Stimulated activated CD4-positive, alpha-beta T cell treated with anti-CD3 and anti-CD28 coated beads, Interleukin-4, amount 100 ng/mL, for 1 hour (primary cell): ENCODE measurements at places on chromosomes 7 and 10.

DNA sequence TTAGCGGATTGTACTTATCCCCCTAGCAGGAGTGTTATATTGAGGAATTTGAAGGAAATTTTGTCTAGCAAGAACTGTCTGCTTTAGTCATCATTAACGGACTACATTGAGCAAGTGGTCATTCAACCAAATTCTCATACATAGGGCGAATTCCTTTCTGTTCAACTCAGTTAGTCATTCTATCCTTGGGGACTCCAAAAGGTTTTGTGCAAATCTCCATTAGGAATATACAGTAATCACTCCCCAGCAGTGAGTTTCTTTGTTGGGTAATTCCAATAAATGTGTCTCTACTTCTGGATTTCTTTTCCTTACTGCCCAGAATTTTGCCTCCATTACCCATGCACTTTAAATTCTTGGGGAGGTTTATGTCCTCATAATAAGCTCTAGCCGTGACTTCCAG is 51.1 kb downstream of the EPDR1 start:
- DNase-seq, result no peak

GRCh38 chr7:38903057-38903456 is 5.9 kb downstream of the VPS41 start:
- no peak for DNase-seq

GRCh38 chr7:22268884-22269421 is 88.0 kb downstream of the RAPGEF5 start:
- no peak for DNase-seq

GRCh38 chr10:47354165-47354564 is 6.0 kb downstream of the RBP3 start:
- no peak for DNase-seq

DNA sequence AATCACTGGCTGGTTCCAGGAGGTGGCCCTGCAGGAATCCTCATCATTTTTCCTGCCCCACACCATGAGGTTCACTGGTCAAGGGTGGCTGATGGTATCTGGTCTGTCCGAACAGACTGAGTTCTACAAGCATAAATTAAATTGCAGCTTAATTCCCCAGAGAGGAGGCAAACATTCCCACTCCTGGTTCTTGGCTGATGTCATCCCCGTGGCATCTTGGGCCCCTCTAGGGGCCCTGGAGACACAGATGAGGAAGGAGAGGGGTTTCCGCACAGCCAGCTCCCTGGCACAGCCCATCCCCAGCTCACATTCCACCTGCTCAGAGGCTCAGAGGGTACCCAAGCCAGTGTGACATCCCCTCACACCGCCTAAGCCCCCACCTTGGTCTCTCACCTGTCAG is 5.3 kb upstream of the KLRG2 start:
- no peak for DNase-seq

DNA sequence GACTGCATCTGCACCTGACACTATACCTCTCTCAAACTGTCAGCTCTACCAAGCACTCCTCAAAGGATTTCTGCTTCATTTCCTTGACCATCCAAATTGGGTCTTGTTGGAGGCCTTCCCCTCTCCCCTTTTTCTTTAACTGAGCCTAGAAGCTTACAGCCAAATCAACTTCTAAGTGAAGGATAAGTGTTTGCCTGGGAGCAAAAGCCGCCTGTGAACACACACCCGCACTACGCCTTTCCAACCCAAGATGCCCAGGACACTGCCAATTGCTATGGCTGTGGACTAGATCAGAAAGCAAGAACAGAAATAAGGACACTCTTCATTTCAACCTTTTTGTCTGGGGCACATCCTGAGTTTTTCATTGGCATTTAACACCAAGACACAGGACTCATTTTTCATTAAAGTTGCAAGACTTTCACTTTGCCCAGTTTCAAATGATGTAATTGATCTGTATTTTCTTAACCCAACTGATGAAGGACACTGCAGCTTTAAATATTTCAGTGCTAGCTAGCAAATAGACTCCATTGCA is 52.8 kb downstream of the CPEB3 start:
- no peak for DNase-seq

GRCh38 chr10:101564490-101564991 is 23.5 kb downstream of the POLL start:
- no peak for DNase-seq

- DNase-seq, result no peak
Observed at GRCh38 chr7:134351424-134351823, 34.7 kb upstream of the SLC35B4 start.

DNA sequence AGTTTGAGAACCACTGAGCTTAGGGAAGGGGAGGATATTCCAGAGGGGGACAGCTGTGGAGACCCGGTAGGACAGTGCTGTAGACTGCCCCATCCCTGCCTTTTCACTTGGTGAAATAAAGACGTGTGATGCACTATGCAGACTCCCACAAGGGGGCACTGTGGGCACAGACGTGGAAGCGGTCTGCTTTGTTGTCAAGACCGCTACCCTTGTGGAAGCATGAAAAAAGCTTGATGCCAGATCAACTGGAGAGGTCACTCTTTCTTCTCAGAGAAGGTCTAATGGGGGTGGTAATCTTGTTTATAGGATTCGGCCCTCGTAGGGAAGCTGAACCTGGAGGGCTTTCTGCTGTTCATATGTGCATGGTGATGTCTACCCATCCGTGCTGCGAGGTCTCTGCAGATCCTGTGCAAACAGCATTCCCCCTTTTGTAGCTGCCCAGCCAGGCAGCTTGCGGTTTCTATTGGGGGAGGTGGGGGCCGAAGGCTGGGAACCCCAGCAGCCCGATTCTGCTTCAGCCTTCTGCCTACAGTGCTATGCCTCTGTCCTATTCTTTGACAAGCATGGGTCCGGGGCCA is 13.7 kb downstream of the RPS24 start:
- DNase-seq, result peak; percentile 86

DNA sequence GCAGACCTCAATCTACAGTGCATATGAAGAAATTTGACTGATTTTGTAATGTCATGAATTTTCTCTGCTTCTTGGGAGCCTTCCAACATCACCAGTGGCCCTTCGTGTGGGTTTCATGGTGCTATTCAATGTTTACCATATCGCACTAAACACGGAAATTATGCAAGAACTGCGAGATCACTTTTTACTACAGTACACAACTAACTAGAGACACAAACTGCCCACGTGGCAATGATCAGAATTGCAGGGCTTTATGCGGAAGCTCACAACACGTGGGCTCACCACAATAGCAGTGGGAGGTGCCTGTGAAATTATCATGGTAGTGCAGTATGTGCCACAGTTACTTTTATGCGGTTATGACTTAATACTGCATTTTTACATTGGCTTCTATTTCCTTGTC is 449.7 kb upstream of the KLF6 start:
- DNase-seq, result peak; percentile 8

DNA sequence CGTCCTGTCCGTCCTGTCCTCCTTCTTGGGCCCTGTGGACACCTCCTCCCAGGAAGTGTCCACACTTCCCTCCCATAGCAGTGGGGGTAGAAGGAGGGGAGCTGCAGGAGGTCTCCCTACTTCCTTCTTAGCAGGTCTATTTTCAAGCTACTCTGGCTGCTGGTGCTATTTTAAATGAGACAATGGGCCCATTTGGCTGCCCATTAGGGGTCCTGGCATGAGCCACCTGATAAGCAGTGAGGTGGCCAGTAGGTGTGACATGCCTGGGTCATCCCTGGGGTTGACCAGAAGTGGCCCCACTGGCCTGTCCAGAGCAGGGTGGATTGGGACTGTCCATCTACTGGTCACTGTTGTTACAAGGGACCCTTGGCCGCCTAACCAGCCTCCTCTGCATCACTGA is 75.2 kb downstream of the COL13A1 start:
- DNase-seq, result no peak

GRCh38 chr7:75888464-75889222 is 9.8 kb downstream of the RHBDD2 start:
- no peak for DNase-seq

DNA sequence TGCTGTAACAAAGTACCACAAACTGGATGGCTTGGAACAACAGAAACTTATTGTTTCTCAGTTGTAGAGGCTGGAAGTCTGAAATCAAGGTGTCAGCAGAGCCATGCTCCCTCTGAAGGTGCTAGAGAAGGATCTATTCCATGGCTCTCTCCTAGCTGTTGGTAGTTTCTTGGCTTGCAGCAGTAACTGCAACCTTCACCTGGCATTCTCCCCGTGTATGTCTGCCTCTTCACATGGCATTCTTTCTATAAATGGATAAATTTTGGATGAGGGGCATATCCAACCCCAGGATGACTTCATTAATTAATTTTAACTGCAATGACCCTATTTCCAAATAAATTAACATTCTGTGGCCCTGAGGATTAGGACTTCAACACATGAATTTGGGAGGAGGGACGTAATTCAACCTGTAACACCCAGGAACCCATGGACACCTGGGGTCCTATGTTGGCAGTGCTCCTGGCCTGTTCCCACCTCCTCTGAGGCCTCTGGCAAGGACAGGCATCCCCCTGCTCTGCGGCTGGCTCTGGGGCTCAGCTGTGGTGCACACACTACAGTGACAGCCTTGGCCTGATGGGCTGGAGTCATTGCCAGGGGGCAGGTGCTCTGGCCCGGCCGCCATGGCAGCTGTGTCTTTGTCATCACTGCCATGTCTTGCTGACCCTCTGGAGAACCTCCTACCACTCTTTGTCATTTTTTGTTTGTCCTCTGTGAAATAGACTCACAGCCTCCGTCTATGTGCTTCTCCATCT is 30.8 kb downstream of the LSMEM1 start:
- no peak for DNase-seq

DNA sequence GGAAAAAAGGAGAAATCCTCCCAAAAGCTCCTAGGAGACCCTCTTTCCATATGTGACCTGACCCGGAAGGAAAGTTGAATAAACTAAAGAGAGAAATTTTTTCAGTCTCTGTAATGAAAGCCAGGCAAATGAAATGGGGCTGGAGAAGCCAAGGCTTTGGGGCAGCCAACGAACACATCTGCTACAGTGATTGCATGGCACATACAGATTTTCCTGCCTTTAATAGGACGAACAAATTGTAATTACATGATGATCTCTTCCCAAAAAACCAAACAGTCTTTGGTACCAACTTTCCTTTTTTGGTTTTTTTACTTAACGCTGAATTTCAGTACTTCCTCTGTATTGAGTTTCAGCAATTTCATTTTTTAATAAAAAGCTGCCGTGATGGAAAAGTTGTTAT is 23.5 kb upstream of the PTN start:
- DNase-seq, result no peak

DNA sequence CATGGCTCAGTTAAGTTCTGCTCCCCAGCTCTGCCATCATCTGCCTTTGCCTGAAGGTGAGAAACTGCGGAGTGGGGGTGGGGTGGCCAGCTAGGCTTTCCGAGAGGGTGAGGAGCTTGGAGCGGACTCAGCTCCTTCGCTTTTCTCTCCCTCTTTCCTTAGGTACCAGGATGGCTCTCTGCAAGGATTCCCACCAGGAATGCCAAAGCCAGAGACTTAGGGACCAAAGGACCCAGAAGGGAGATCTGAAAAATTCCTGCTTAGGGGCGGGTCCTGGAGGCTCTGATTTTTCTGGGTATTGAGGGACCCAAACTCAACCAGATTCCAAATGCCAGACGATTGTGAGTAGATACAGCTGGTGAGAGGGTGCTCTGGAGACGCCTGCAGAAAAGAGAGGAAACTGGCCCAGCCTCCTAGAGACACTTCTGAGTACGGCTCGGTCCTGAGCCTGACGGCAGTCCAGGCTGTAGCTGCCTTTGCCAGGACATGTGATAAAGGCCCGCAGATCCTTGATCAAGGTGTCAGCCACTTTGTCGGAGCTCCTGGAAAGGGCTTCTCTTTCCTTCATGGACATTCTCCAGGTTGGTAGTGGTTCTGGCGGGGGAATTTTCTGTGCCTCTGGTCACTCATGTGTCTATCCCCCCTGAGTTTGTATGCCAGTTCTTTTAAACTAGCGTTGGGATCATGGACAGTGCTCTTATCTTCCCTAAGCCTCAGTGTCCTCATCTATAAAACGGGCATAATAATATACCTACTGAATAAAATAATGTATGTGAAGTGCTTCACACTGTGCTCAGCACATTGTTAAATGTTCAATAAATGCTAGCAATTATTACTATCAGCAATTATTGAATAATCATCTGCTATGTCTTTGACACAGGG is 42.5 kb upstream of the BTRC start:
- DNase-seq, result no peak

DNA sequence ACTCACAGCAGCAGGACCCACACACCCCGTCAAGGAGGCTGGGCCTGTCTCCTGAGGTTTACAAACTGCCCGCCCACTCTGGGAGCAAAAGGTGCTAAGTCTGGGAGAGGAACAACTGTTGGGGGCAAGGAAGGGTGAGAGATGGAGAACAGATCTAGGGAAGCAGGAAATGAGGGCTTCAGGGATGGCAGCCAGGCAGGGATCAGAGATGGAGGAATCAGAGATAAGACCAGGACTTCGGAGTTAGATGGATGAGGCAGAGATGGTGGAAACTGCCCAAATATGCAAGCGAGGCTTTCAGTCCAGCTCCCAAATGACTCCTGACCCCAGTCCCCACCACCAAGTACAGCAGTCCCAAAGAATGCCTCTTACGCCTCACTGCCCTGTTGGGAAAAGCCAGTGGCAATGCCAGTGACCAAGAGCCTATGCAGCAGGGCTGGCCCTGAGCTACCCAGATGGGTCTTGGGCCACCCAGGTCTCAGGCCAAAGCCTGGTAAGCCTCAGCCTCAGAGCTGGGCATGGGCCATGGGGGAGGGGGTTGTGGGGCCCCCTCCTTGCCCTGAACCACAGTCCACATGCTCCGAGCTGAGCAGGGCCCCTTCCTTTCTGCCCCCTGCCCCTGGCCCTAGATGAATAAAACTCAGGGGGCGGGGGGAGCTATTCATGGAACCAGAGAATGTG is 39.5 kb upstream of the SLF2 start:
- no peak for DNase-seq

- no peak for DNase-seq
Observed at GRCh38 chr10:43316988-43317387, 50.1 kb upstream of the RASGEF1A start.

DNA sequence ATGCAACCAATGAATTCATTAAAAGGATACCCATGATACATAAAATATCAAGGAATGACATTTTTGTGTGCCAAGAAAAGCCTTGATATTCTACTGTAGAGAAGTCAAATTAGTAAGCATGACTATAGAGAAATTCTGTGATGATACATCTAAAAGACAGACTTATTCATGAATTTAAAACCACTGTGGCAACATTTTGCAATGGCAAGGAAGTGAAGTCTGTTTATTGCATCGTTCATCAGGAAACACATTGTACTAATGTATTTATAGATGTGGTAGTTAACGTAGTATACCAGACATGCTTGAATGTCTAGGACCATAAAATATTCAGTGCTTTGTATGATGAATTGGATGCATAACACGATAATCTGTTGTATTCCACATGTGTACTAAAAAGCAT is 9.3 kb upstream of the CLEC5A start:
- no peak for DNase-seq

DNA sequence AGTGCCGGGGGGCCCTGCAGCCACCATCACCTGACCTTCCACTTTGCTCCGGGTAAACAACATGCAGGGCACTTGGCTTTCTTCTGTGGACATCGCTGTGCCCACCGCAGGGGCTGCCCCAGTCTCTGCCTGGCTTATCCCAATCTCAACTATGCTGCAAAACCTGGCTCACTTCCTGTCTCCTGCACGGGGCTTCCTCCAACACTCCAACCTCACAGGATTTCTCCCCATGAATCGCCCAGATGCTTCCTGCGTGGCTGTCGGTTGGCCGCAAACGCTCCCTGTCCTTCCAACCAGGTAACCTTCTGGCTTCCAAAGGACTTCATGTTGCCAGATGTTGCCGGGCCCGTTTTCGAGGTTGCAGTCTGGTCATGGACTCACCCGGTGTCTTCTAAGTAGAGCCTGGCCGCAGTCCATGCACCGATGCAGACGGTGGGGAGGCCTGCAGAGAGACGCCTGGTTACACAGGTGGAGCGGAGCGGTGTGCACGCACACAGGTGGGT is 109.0 kb downstream of the VIPR2 start:
- DNase-seq, result no peak

GRCh38 chr10:70619271-70620019 is 16.9 kb upstream of the PRF1 start:
- DNase-seq, result no peak
